ENCODE measurements at places on chromosomes 13 and 19.

GRCh38 chr19:12666265-12667048, at the start of the genes MAN2B1 and WDR83:
MAN2B1 (minus strand) TSS chr19:12666742; CDS start chr19:12666701, 41 bp downstream.
WDR83 (plus strand) TSS chr19:12666807; CDS start chr19:12669791, 2,984 bp downstream.
- DNase-seq, result peak; percentile 94

DNA sequence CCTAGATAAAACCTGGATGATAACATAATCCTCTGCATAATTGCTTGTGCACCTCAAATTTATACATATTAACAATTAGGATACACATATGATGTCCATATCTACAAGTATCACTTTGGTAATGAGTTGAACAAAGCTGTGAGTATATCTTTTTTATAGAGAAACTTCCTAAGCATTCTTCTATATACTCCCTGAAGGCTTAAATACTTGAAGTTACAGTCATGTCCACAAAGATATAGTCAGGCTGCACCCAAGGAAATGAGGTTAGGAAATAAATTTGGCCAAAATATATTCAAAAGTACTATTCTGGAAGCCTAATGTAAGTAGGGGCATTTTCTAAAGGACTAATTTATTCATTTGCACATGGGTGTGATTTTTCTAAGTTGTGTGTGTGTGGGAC, 761.5 kb downstream of the PCDH9 start:
- DNase-seq, result no peak

GRCh38 chr13:108950333-108951010, 321.1 kb downstream of the MYO16 start:
- no peak for DNase-seq

DNA sequence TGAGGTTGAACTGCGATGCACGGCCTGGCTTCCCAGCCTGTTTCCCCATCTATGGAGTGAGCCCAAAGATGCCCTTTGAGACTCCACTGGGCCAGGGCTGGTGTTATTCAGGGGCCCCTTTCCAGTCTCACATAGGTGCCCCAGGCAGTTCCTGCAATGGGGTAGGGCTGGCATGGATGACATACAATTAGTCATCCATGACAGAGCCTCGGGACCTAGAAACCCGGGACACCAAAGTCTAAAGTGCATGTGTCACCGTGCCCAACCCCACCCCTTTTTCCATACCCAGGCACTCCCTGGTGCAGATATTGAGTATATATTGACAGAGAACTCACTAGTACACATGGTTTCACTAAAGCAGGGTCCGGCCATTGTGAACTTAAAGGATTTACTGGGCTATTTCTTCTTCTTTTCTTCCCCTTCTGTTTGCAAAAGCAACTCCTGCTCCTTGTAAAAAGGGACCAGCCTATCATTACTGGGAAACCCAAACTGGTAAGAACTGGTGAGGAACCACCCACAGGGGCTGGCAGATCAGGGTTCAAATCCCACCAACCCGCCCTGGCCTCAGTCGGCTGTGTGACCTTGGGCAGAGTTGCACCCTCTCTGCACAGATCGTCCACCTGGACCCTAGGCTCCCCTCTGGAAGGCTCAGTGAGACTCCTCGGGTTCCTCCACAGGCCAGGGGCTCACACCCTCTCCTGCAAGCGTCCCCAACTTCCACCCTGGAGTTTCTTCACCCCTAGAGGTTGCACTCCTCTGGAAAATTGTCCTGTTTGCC, 2.7 kb downstream of the B3GNT3 start:
- no peak for DNase-seq

GRCh38 chr13:30972888-30973377, 40.5 kb downstream of the TEX26 start:
- no peak for DNase-seq

DNA sequence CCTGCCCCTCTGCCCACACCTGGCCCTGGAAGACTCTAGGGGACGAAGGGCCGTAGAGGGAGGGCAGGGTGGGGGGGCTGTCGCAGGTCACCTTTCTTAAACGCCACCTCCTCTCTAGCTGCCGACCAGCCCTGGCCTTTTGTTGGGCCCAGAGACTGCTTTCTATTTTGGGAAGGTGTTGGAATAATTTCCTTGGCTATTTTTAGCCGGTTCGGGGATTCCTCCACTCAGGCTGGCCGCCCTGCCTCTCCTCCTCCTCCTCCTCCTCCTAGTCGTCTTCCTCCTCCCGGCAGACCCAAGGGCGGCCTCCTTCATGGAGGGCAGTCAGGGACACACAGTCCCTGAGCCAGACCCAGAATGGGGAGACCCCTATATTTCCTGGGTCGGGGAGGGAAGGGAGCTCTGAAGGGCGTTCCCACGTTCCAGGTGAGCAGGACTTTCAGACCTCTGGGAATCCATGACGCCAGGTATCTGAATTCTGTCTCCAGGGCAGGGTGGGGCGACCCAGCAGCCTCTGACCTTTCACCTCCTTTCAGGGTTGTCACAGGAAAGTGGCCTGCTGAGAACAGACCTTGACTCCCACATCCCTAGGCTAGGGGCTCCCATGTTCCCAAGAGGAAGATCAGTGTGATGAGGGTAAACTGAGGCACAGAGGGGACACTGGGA, 19.9 kb downstream of the GADD45B start:
- DNase-seq, result no peak

- DNase-seq, result no peak
These were observed 62.6 kb upstream of the FARP1 start for GRCh38 chr13:98080280-98080679.

- no peak for DNase-seq
These were observed 126.8 kb upstream of the IRS2 start for GRCh38 chr13:109913186-109913585.

- DNase-seq, result no peak
These were observed 12.7 kb downstream of the SGTA start for GRCh38 chr19:2770055-2771013.

DNA sequence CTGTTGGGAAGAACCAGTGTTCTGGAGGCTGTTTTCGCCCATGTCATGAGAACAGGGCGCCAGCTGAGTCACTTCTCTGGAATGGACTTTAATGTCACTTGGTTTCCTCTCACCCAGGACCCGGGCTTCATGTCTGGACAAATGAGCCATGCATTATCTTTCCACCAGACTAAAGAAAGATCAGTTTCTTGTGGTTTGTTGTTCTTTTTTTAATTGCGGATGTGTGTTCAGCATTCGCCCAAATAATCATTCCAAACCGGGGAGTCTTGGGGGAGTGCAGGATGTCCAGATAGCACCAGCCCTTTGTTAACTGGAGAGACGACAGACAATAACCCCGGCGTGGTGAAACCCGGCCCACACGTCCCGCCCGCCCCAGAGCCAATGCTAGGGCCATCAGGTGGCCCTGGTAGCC, 102.5 kb downstream of the COL4A2 start:
- no peak for DNase-seq

GRCh38 chr13:79998381-79998880, 342.5 kb downstream of the SPRY2 start:
- no peak for DNase-seq

- no peak for DNase-seq
These were observed 35.6 kb downstream of the C13orf46 start for GRCh38 chr13:113938246-113938645.

DNA sequence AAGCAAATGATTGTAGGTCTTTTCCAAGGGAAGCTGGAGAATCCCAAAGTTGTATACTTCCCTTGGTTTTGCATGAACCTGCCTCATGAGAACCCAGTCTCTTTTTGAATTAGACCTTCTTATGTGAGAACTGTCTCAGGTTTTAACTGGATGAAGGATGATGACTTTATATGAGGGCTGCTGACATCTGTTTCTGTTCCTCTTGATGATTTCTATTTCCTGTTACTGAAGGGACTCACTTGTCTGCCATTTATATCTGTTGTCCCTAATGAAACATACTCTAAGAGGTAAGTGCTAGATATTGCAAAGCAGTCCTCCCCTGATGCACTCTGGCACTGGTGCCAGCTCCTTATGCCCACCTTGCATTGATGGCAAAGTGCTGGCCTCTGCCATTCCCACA, 33.6 kb downstream of the ERICH4 start:
- no peak for DNase-seq

GRCh38 chr19:56866538-56866937, 26.0 kb upstream of the PEG3 start:
- DNase-seq, result no peak
